ENCODE measurements at places on chromosomes 13 and 19.

- no peak for DNase-seq
Observed at GRCh38 chr13:19184176-19184575, 2.6 kb upstream of the TUBA3C start.

DNA sequence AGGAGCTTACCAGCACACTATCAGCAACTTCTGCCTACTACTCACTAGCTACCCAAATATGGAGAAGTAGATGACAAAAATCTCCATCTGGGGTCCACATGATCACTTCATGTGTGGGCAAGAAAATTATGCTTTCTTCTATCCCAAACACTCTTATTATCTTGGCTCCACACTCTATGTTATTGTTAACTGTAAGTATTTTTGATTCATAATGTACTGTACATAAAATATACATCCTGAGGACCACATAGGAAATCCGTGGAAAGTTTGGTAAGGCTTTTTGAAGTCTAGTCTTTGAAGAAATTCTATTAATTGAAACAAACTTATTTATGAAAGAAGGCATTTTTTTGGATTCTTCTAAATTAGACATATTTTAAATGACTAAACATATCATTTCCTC is 378.8 kb downstream of the DACH1 start:
- no peak for DNase-seq

- no peak for DNase-seq
Observed at GRCh38 chr19:6222884-6223283, 56.9 kb downstream of the MLLT1 start.

GRCh38 chr13:29546662-29547061 is 48.8 kb downstream of the SLC7A1 start:
- no peak for DNase-seq

DNA sequence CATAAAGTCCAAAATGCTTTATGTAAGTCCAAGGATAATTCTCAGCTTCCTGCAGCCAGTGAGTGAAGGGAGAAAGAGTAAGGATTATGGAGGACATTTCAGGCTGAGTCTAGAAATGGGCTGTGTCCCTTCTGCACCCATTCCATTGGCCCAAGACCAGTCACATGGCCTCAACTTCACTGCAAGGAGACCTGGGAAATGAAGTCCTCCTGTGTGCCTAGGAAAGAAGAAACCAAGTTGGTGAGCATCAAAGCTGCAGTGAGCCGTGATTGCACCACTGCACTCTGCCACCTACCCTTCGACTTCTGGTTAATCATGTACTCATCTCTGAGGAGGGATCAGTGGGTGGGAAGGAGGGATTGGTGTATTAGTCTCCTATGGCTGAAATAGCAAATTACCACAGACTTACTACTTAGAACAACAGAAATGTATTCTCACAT is 3.6 kb upstream of the CD37 start:
- peak; percentile 32 for DNase-seq

DNA sequence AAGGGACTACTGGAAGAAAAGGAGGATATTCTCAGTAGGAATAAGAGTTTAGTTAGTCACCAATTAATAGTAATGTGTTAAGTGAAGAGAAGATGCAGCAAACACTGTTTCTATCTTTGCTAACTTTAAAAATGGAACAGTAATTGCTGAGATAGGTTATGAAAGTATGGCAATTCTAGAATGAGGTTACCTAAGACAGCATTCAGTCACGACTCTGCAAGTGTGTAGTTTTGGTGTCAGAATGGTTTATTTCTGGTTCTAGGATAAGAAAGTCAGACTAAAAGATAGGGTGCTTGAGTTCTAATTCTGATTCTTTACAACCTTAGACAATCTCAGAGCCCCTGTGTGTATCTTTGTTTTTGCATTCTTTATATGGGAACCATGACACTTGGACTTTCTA is 138.1 kb downstream of the POU4F1 start:
- no peak for DNase-seq

GRCh38 chr13:112200200-112200599 is 133.3 kb downstream of the SOX1 start:
- DNase-seq, result no peak

DNA sequence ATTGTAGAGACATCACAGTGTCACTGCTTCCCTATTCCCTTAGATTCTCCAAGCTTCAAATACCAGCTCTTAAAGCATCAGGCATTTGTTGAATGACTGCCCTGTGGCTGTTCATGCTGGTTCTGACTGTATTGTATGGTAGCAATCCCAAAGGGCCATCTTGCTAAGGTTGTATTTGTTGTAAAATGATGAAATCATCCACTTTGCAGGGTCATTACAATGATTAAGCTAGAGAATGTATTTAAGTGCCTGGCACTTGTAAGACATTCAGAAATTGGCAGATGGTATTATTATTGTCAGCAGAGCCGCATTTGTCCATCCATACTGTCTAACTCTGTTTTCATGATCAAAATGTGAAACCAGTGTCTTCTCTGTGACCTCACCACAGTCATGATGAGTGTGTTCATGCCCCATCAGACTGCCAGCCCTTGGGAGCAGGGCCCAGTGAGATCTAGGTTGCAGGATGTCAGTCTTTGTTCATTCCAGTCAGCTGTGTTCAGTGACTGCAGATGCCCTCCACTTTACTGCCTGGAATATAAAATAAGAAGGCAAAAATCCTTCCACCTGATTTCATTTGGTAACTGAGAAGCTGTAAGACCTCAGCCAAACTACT is 86.1 kb downstream of the DHRS12 start:
- no peak for DNase-seq

DNA sequence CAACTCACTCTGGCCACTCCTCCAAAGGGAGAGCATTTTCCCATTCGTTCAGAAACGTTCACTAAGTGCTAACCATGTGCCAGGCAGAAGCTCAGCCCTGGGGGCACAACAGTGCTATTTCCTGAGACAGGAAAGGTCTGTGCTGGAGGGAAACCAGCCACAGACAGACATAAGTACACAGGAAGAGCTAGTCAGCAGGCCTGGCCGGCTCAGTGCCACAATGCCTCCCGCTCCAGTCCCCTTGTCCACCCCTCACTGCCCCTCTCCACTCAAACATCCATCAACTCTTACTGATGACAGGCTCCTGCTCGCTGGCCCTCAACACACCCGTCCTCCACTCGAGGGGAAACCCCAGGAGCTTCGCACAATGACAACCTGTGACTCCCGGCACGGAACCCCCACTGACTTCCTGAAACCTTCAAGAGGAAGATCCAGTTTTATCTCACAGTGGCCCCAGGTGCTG is 11.3 kb upstream of the PLA2G4C start:
- DNase-seq, result no peak

- no peak for DNase-seq
Observed at GRCh38 chr13:74931698-74932433, 550.1 kb downstream of the TBC1D4 start.

- DNase-seq, result no peak
Observed at GRCh38 chr13:99417201-99418102, 83.8 kb upstream of the TM9SF2 start.

- no peak for DNase-seq
Observed at GRCh38 chr19:3407556-3408516, 41.5 kb downstream of the NFIC start.

DNA sequence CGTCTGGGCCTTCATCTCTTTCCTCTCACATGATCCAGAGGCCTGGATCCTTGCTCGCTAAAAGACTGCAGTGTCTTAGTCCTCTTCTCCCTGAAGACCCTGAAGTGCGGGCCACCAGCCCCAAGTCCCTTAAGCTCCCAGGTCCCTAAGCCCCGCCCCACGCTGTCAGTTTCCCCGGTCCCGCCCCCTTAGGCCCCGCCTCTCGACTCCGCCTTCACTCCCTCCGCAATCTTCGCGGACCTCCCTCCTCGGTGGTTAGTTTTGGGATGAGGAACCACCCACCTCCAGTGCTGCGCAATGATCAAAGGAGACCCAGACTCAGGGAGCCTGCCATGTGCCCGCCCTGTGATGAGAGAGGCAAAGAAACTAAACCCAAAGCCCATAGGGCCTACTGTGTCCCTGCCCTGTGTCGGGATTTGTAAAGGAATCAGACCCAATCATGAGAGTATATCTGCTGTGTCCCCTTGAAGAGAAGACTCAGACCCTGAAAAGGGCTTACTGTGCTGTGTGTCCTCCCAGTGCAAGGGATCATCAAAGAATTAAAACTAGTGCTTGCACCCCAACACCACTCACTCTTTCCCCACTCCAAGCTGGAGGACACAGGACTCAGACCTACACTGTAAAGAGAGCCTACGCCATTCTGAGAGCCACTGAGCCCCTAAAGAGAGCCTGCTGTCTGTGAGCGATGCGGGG is 3.0 kb upstream of the COX6B1 start:
- DNase-seq, result peak; percentile 71

- no peak for DNase-seq
Observed at GRCh38 chr13:27922883-27923612, 3.2 kb downstream of the PDX1 start.

- no peak for DNase-seq
Observed at GRCh38 chr19:6229951-6230712, 49.6 kb downstream of the MLLT1 start.

DNA sequence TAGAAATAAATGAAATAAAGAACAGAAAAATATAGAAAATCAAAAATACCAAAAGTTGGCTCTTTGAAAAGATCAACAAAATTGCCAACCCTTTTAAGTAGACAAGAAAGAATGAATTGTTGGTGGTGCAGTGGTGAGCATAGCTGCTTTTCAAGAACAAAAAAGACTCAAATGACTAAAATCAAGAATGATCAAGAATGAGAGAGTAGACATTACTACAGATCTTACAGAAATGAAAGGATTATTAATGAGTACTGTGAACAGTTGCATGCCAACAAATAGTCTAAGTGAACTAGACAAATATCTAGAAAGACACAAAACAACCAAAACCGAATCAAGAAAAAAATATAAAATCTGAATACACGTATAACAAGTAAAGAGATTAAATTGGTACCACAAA is 53.9 kb downstream of the FNDC3A start:
- no peak for DNase-seq

- DNase-seq, result no peak
Observed at GRCh38 chr19:18961767-18962620, 21.0 kb upstream of the HOMER3 start.

DNA sequence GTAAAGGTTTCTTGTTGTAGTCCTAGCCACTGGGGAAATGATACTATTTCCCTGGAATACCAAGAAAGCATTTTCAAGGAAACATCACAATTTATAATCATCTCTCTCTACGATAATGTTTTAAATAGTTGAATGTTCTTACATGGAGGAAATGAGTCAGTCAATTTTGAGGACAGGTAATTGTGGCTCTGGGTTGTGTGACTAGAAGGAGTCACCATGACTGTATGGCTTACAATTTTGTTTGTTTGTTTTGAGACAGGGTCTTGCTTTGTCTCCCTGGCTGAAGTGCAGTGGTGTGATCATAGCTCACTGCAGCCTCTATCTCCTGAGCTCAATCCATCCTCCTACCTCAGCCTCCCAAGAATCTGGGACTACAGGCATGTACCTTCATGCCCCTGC is 47.4 kb downstream of the COG3 start:
- no peak for DNase-seq

DNA sequence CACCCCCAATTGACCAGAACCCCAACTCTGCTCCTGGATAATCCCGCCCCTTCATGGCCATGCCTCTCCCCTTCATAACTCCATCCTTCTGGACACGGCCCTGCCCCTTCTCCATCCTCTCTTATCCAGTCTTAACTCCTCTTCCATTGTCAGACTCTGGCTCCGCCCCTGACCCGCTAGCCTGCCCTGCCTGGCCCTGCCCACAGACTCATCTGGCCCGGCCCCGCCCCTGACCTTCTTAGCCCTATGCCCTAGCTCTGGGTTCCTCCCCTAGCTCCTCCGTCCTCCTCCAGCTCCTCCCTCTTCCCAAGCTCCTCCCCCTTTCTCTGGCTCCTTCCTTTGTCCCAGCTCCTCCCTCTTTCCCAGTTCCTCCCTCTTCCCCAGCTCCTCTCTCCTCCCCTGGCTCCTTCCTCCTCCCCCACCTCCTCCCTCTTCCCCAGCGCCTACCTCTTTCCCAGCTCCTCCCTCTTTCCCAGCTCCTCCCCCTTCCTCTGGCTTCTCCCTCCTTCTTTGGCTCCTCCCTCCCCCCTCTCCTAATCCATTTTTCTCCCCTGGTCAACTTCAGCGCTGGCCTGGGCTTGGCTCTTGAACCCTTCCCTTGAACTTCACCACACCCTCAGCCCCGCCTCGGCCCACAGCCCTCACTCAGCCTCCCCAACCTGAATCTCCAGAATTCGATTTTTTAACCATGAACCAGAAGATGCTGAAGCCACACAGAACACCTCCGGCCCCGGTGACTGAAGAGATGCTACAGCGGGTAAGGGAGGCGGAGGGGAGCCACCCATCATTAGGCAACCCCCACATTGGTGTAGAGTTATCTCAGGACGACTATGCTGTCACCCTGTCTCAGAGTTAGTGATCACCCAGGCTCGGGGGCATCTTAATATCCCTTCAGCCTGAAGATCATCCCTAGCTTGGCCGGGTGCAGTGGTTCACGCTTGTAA is 9.2 kb upstream of the ZNF358 start:
- peak; percentile 48 for DNase-seq

- no peak for DNase-seq
Observed at GRCh38 chr13:42876887-42877545, 95.6 kb downstream of the FAM216B start.
